Stomach (tissue), 19 donors: ENCODE measurements at places on chromosomes 5 and 9. TPM values are rescaled to one million over a fixed set of nuclear protein-coding genes. Genes with fewer than 3 reads are reported as not detected.

C1QTNF2 gene
- 0.53 TPM for polyA plus RNA-seq

GRCh38 chr9:136189394-136190236, 15.3 kb downstream of the LHX3 start:
- DNase-seq = no peak

GRCh38 chr9:136881691-136882108, 4.6 kb upstream of the TRAF2 start:
- peak; percentile 79 for DNase-seq

- no peak for DNase-seq
Measured at GRCh38 chr9:129185991-129186390, 7.9 kb upstream of the IER5L start.
